ENCODE measurements at places on chromosomes 7 and 10.

- no peak for DNase-seq
Measured at GRCh38 chr7:20793694-20794394, 7.2 kb upstream of the SP8 start.

DNA sequence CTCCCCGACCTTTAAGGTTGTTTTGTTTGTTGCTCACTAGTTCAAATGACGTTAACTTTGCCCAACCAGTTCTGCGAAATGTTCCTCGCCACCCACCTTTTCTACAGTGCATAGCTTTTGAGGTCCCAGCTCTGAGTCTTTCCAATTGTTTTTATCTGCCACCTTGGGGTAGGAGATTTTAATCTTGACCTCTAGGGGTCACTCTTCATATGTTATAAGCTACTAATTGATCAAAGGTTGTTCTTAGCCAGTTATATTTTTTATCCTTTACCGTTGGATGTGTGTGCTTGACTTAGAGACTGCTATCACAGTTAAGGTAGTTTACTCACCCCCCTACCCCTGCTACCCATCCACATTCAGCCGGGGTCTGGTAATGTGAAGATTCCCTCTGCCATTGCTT lies 372.4 kb downstream of the SUGCT start:
- no peak for DNase-seq

DNA sequence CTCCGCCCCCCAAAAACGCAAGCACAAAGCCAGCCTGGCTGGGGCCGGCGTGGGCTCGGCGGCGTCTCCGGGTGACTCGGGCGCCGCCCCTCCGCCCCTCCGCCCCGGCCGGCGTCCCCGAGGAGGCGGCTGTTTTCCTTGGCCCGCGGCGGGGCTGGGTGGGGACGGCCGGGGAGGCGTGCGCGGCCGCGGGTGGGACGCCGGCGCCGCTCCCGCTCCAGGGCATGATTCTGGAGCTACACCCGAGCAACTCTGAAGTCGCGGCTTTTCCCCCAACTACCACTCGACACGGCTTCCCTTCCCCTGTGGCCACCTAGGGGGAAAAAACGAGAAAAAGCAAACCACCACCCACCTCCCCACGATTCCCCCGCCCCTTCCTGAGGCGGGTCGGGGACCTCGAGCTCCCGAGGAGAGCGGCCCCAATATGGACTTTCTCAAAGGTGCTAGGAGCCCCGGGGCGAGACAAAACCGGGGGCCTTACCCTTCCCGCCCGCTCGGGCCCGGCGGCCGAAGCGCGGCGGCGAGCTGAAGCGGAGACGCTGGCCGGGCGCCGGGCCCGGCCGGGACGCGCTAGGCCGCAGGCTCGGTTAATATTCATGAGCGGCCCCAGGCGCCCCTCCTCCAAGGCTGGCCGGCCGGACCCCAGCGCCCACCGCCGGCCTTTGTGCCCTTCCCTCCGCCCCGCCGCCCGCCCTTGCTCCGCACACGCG lies 856 bp downstream of the ARHGAP21 start:
- no peak for DNase-seq

DNA sequence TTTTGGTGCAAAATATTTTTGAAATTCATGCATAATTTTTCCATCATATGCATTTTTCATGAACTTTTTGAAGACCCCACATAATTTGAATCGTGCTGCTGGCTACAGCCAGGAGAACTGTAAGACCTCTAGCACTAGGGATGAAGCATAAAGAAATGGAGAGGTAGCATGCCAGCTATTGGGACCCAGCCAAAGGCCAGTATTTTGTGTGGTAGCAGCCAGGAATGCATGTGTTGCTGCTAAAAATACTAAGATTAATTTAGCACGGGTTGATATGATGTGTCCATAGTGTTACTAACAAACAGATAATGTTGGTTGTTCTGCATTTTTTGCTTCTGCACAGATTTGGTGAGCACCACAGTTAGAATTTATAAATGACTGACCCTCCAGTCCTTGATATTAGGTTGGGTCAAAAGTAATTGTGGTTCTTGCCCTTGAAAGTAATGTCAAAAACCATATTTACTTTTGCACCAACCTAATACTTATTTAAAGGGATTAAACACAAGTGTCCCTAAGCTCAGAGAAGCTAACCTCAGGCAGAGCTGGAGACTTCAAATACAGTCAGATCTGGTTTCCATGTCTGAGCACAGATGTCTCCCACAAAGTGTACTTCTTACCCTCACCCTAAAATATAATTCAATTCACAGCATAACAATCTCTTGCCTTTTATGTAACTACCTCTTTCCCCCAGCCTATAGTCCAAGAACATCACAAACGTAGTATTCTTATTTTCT lies 54.1 kb upstream of the NPSR1 start:
- DNase-seq = no peak

DNA sequence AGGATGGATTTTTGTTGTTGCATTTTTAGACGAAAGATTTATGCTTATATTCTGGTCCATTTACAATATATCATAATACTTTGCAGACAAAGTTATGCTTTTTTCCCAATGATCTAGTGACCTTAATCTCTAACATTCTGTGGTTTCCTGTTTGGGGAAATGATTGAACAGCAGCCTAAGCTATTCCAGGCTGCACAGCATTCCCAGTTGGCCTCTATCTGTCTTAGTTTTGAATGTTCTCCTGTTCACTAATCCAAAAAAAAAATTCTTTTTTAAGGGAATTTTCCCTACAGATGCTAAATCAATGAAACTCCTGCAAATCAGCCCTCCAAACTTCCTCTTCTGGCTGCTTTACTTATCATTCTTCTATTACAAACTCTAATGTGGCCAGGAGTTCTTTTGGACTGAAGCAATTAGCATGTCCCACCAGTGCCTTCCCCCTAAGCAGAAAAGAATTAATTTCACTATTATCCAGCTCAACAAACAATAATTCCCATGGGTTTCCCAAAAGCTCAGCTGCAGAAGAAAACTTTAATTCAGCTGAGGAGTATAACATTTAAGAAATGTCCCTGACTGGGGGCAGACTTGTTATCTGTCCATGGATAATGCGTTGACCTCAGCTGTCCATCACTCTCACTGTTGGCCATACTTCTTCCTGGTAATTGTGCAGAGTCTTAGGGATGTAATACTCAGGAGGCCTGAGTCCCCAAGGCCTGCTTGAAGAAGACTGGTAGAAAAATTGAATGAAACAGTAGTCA lies 81.9 kb upstream of the TRIL start:
- DNase-seq = no peak

DNA sequence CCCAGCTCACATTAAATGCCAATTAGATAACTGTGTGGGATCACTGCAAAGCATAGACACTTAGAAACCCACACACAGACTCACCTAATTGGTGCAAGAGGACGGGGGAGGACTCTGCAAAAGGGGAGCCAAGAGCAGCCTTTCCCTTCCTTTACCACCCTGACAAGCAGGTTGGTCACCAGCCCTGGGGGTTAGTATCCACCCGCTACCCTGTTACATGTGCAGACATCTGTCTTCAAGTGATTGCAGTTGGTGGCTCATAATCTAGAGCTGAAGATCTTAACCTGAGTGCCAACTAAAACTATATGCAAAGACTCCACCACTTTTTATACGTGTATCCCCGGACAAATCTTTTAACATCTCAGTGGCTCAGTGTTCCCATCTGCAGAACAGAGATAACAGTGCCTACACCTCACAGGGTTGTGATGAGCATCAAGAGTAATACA lies 56.9 kb downstream of the SORBS1 start:
- DNase-seq = no peak

DNA sequence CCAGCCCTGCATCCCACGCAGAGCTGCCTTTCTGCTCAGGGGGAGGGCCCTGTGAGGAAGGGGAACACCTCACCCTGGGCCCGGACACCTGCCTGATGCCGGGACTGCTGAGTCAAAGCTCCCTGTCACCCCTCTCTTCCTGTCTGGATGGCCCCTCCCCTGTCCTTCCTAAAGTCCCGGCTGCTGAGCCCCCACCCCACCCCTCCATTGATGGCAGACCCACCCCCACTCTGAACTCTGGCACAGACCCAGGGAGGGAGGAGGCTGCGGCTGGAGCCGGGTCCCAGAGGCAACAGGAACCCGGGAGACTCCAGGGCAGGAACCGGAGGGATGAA lies 78.7 kb downstream of the ELFN1 start:
- DNase-seq = no peak

DNA sequence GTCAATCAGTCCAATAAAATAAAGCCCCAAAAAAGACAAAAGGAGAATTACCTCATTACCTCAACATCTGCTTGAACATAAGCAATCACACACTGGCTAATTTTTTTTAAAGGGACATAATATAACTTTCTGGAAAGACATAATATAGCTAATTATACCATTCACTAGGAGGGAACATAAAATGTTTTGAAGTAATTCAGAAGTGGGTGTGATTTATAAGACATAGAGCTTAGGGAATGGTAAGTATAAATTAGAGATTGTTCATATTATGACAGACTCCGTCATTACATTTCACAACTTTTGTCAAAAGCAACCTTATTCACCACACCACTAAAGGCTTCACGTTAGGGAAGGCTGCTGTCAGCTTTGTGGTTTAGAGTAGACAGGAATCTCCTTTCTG lies 3.8 kb downstream of the SHTN1 start:
- no peak for DNase-seq

DNA sequence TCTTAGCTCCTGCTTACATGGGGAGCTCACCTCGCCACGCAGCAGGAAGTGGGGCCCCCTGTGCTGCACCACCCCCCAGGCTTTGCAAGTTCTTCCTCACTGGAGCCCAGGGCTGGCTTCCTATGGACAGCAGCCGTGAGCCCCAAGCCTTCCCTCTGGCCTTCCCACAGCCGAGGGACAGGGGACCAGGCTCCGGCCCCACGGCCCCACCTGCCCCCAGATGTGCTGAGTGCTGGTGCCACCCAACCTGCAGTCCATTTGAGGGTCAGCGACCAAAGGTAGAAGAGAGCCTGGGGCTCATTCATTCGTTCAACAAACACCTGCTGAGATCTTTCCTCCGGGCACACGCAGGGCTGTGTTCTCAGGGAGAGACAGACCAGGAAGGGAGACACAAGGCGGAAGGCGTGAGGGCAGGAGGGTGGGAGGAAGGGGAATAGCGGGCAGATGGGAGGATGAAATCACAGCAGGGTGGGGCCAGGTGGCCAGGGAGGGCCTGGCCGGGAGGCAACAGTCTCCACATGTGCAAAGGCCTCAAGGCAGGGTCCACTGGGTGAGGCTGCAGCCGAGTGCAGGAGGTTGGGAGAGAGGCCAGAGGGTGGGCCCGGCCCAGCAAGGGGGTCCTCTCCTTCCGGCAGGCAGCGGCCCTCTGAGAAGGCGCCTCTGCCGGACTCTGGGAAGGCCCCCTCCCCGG lies 100.1 kb downstream of the FOXL3 start:
- no peak for DNase-seq

- DNase-seq = no peak
Measured at GRCh38 chr10:114571316-114571999, 86.6 kb downstream of the ABLIM1 start.

DNA sequence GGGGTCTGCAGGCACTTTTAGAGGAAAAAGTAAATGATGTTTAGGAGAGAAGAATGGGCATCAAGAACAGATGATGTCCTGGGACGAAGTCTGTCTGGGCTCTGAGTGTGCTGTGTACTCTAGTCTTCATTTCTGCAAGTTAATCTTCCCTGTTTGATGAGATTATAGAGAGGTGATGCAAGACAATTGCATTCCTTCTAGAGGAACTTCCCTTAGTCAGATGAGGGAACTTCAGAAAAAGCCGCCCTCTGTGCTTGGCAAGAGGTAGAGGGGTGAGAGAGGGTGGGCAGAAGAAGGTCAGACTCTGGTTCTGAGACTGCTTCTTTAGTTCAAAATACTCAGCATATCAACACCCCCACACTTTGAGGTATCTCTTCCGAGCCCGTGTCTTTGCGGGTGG lies 797.9 kb downstream of the LRMDA start:
- no peak for DNase-seq

DNA sequence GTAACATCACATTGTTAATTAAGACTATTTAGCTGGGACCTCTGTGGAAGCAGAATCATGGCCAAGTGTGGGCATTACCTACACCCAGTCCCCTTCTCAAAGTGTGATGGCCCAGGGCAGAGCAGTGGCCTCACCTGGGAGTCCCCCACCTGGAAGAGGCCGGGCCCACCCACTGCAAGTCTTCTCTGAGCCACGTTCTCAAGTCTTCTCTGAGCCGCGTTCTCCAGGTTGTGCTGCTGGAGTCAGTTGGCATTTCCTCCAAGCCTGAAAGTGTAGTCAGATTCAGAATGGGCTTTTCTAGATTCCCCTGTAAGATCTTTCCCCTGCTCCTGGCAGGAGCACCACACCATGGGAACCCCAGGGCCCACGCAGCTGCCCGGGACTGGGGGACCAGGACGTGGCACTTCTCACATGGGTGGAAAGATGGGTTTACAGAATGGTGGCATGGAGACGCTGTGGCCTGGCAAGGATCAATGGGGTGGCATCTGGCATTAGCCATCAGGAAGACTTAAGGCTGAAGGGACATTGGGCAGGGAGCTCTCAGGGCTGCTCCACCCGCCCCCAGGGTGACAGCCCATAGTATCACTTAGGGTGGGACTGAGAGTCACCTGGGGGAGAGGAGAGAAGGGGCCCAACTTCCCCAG lies 68.0 kb downstream of the MKI67 start:
- DNase-seq = no peak

- DNase-seq = no peak
Measured at GRCh38 chr7:150951521-150951920, 26.6 kb downstream of the KCNH2 start.
